PC-3 (cell line): ENCODE measurements at places on chromosomes 6 and 20.
A peak's percentile ranks its signal among the peaks of the same experiment; 100 is the strongest.

- DNase-seq = no peak
Measured at GRCh38 chr6:150883521-150883920, 18.0 kb downstream of the MTHFD1L start.

DNA sequence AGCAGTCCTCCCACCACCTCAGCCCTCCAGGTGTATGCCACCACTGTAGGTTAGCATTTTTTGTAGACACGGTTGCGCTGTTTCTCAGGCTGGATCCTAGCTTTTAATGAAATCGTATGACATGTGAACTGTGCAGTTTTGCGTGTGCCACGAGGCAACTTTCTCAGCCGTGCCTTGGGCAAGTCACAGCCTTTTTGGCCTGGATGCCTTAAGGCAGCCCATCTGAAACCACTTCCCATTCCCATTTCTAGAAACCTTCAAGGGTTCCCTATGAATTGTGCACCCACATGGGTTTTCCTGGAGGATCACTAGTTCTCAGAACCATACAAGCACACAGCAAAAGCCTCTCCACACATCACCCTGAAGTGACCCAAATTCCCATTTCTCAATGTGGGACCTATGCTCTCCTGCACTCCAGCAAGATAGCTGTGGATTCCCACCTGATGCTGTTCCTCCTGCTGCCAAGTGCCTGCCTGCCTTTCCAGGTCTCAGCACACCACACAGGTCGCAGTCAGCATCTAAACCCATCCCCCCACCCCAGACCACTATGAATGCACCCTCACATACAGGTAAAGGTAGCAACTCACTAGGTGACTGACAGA, 28.9 kb downstream of the SNX5 start:
- no peak for DNase-seq

GRCh38 chr6:56529594-56530191, 113.0 kb downstream of the DST start:
- DNase-seq = no peak

DNA sequence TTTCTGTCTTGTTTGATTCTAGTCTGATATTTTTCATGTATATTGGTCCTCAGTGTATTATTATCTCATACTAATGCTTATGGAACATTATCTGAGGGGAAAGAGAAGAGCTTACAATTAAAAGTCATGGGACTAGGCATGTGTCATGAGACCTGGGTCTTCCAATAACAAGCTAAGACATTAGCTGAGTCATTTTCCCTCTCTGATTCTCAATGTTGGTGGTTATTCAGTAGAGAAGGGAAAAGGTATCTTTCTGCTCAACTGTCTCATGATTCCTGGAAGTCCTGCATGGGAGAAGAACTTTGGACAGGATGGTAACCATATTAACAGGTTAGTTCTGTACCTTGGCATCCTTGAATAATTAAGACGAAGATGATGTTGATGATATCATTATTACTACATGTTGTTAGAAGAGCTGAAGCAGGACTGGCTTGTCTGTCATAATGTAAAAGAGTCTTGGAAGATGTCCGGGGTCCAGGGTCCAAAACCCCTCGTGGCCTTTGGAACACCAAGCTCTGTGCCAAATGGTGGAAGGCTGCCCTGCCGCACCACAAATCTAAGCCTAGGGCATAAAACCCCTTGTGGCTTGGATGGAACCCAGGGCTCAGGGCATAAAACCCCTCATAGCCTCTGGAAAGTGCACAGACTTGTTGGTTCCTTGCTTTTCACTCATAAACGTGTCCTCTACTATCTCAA, 19.1 kb downstream of the TRIM38 start:
- no peak for DNase-seq

GRCh38 chr6:64811119-64811518, 895.9 kb downstream of the EYS start:
- no peak for DNase-seq

DNA sequence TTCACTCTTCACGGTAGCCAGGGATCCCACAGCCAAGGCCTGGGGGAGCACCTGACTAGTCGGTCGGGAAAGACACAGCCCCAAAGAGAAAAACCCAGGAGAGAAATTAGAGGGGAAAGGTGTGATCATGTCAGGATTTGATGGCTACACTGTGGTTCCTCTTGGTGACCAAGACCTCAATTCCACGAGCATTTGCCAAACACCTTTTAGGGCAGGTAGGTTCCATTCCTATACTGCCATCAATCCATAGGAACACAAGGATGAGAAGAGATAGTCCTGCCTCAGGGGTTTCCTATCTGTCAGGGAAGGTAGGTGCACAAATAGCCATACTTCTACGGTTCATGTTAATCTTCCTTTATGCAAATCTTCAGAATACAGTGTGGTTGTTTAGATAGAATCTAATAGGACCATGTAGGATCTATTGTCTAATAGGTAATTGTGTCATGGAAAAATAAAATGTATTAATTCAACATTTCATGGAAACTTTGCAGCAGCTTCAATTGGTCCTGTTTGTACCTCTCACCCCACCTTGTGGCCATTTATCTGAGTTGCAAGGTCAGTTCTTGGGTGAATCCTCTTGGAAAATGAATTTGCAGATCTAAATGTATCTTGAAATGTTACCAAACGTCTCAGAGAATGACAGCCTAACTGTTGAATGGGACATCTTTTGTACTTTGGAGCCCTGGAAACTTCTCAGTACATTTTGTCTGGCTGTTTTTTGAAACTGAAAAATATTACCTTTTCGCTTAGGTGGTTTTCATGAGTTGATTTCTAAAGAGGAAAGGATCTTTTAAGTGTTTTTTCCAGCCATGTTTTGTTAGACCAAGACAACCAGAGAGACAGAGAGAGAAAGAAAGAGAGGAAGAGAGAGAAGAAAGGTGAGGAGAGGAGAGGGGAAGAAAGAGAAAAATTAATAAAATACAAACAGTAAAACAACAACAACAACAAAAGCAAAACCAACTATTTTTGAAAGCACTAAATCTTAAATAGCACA, 33.7 kb upstream of the IYD start:
- DNase-seq = peak; percentile 67

DNA sequence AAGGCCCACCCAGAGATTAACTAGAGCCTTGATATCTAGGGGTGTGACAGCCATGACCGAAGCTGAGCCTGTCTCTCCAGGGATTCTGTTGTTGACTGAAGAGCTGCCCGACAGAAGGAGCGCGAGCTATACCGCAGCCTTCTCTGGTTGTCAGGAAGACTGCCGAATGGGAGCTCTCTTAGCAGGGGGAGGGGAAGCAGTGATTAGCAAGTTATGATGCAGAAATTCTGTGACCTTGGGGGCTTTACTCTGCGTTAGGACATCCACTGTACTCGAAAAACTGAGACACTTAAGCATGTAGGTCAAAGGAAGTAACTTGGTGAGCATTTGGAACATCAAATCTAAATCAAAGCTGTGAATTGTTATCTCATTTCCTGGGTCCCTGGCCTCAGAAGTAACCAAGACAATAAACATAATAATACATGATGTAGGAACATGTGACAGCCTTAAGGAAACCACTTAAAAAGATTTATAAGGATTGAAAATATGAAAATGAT, 84.7 kb downstream of the MAP3K4 start:
- no peak for DNase-seq

DNA sequence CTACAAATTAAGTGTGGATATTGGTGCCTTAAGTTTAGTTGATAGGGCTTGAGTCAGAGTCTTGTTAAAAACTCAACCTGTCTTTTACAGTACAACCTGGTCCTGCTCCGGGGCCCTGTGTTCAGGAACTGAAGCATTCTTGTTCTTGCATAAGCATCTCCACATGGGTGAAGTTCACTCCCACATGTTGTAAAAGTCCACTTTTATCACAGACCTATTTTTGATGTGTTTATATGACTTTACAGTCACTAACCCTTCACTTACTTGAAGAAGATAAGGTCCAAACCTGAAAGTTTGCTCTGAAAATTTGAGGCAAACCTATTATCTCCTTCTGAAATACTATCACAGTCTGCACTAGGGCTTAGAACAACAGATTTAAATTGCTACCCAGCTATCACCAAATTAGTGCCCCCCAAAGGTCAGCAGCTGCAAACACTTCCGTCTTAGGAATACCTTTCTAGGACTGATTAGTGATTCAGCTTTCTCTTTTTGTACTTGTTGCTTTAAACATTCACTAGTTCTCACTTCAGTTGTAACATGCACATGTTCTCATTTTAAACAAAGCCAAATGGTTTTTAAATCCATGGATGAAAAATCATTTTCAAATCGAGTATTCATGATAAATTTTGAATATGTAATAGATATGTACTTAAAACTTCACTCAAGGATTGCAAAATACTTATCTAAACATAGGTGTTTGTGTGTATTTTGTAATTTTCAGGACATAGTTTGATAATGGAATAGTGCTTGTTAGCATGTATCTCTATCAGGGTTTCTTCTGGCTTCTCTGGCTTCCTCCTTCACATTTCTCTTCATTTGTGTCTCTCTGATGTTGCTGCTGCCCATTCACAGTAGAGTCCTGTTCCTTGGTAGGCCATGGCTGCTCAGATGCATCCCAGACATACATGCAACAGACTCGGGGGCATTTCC, 469.8 kb upstream of the SOX4 start:
- no peak for DNase-seq

- DNase-seq = no peak
Measured at GRCh38 chr6:108940741-108941140, 92.5 kb downstream of the ARMC2 start.

DNA sequence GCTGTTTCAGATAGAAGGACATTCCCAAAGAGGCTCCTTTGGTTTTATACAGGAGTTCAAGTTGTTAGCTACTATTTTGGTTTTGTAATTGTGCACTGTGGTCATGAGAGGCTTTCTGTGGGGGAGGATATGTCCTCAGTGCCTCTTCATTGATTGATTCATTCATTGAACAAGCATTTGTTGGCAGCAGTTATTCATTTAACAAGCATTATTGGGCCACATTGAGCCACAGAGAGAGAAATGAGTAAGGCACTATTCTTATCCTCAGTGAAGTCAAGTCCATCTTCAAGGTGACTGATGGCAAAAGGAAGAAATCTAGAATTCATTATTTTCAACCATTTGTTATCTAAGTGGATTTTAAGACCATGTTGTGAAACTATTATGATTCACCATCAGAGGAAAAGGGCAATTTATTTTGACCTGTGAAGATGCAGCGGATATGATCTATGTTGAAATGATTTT, 697.2 kb upstream of the CITED2 start:
- DNase-seq = peak; percentile 62

GRCh38 chr6:148747471-148748165, 788 bp downstream of the UST start:
- DNase-seq = peak; percentile 40

GRCh38 chr6:142537612-142538478, 236.0 kb downstream of the ADGRG6 start:
- peak; percentile 52 for DNase-seq

DNA sequence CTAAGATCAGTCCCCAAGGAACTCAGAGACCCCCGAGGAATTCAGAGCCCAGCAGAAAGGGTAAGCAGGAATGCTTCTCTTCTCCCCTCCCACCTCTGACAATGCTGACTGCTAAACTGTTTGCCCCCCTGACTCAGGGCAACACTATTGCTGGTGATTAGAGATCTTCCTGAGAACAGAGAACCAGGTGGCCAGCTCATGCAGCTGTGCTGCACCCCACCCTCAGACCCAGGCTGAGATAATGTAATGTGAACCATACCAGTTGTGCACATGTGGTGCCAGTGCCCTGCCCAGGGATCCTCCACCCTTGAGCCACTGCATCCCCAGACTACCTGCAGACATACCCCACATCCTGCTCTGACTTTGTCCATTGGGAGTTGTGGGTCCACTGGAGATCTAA, 139.1 kb upstream of the ARG1 start:
- DNase-seq = no peak

GRCh38 chr6:153588330-153588729, 450.7 kb upstream of the OPRM1 start:
- DNase-seq = no peak

DNA sequence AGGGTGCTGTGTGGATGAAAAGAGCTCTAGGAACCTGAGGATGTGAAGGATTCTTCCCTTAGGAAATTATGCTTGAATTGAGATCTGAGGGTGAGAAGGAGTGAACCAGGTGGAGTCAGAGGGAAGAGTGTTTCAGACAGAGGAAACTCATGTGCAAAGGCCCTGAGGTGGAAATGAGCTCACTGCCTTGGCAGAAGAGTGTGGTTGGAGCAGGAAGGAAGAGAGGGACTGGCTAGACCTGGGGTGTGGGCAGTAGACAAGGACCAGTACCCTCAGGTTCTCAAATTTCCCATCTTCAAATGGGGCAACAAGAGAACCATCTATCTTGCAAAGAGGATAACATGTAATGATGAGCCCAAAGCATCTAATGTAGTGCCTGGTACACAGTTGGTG, 24.0 kb upstream of the GTSF1L start:
- DNase-seq = peak; percentile 17

DNA sequence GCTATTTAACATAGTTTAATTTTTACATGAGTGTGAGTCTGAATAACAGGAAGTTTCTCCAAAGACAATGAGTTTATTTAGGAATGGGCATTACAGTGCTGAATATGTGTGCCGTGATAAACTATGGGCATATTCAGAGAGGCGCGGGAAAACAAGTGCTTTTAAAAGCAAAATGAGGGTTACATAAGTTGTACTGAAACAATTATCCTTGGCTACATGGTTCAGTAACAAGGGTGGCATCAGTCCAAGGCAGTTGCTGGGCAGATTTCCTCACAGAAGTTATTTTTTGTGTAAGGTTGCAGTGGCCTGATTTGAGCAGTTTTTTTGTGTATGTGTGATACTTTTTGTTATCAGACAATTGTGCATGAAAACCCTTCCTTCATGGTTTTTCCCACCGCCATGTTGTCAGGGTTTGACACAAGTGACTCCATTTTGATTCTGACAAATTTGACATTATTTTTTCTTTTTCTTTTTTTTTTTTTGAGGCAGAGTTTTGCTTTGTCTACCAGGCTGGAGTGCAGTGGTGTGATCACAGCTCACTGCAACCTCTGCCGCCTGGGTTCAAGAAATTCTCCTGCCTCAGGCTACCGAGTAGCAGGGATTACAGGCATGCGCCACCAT, 22.3 kb upstream of the PXDC1 start:
- no peak for DNase-seq

DNA sequence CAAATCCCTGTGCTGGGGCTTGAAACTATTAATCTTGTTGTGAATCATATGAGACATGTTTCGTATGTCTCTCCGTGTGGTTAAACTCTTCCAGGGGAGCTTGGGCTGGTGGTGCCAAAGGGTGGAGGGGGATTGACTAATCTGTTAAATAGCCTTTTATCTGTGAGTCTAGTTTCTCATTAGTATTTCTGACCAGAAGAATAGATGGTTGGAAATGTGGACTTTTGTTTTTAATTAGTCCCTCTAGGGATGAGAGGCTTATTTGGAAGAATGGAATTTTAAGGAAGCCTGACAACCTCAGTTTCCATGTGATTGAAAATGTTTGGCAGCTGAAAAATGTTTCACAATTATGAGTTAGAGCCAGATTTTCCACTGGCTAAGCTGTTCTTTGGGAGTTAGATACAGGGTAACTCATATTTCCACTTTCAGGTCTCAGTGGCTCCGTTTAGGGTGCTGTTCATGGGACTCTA, 117.3 kb downstream of the BCKDHB start:
- no peak for DNase-seq
